Sigmoid colon (tissue), 7 donors: ENCODE measurements at places on chromosomes 7 and 10. TPM values are rescaled to one million over a fixed set of nuclear protein-coding genes. Genes with fewer than 3 reads are reported as not detected.

Gene EFCAB10
- not detected for total RNA-seq

DNA sequence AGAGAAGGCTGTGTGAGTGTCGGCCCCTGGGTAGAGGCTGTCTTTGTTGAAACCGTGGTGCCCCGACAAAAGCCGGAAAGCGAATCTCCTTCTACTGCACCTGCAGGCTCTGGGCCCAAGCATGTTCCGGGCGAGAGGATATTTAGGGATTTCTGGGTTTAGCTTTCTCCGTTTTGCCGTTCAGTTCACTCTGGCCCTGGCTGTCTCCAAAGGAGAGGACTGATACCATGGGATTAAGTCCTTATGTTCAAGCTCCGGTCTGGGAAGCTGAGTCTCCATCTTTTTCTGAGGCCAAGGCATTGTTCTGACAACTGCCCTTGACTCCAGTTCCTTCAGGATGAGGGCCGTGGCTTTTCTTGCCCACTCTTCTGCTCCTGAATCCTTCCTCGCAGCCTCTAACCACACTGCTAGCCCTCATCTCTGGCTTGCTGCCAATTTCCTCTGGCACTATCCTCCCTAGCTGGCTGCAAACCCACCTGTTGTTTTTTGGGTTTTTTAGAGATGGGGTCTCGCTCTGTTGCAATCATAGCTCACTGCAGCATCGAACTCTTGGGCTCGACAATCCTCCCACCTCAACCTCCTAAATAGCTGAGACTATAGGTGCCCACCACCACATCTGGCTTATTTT, 206.8 kb downstream of the SKIDA1 start:
- no peak overlapping the region for H3K4me3 ChIP-seq
- H3K36me3 ChIP-seq, result no peaks in the 10 kb centered on the region
- no peaks in the 10 kb centered on the region for H3K4me1 ChIP-seq
- no peak overlapping the region for H3K27ac ChIP-seq
- no peak for DNase-seq
- H3K27me3 ChIP-seq, result no peaks in the 10 kb centered on the region

- H3K4me3 ChIP-seq, result no peak overlapping the region
- no peak overlapping the region for H3K27ac ChIP-seq
- H3K36me3 ChIP-seq, result no peaks in the 10 kb centered on the region
- no peaks in the 10 kb centered on the region for H3K4me1 ChIP-seq
- DNase-seq, result no peak
Measured at GRCh38 chr10:126463286-126463685, 75.0 kb upstream of the ADAM12 start.

DNA sequence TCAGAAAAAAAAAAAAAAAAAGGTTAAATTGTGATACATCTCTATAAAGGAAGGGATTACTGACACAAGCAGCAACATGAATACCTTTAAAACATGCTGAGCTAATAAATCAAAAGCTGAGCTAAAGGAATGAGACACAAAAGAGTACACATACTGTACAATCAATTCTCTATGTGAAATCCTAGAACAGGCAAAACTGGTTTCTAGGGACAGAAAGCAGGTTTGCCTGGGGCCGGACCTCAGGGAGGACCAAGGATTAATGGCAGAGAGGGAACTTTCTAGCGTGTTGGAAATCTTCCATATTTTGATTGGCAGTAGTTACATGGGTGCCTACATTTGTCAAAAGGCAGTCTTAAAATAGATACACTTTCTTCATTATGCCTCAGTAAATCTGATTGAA, 52.5 kb downstream of the KLRG2 start:
- H3K27ac ChIP-seq, result no peak overlapping the region
- no peak overlapping the region for H3K4me3 ChIP-seq
- no peaks in the 10 kb centered on the region for H3K27me3 ChIP-seq
- no peaks in the 10 kb centered on the region for H3K36me3 ChIP-seq
- DNase-seq, result no peak

Gene SLC26A3
- total RNA-seq, result 4.8 TPM
